Dorsolateral prefrontal cortex (tissue), 122 donors: ENCODE measurements at places on chromosomes 11 and 22. TPM values are rescaled to one million over a fixed set of nuclear protein-coding genes. Genes with fewer than 3 reads are reported as not detected.

DNA sequence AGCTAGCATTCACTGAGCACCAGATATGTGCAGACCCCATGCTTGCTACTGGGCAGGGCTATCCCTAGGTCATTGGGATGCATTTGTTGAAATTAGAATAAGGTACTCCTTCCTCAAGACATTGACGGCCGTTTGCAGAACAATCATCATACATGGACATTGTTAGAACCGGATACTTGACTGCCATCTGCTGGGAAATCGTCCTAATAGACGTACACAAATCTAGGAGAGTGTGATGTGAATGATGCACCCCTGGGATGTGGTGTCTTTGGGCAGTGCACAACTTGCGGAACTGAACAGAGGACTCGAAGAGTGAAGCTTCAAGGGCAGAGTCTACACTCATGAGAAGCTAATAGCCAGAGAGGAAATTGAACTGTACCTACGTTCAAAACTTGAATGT is 35.9 kb downstream of the MYO18B start:
- no peak for DNase-seq

GRCh38 chr11:121268581-121268980 is 24.0 kb upstream of the SC5D start:
- no peak for DNase-seq

DNA sequence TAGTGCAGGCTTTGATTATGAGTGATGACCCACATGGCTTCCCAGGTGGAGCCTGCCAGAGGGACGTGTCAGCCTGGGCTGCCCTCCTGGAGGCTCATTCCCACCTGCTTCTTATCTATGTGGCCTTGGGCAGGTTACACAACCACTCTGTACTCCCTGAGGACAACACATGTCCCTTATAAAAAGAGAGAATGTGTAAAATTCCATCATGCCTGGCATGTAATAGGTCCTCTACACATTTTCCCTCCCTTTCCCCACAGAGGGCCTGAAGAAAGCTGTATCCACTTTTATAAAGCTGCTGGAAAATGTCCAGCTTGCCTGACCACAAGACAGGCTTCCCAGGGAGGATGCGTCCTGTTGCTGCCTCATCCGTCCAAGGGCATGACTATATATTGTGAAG is 55.0 kb upstream of the VSTM5 start:
- no peak for DNase-seq

DNA sequence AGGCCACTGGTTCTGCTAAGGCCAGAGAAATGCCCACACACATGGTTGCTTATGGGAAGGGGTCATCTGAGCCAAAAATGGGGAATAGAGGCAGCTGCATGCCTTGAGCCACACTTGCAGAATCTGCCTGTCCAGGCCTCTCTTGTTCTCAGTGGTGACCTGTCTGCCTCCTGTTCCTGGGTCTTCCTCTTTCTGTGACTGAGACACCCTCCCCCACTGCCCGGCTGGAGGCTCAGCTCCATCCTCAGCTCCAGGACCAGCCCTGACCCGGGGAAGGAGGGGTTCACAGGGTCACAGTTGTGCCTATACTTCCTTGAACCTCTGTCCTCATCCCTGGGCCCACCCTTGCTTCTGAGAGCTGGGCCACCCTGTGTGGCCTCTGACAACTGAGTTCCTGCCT is 52.3 kb downstream of the CSF2RB start:
- DNase-seq, result no peak

- no peak for DNase-seq
Observed at GRCh38 chr11:71255800-71256479, 3.6 kb upstream of the SHANK2 start.

The CHADL gene
- total RNA-seq, result 75.3 TPM

The OR52M1 gene
- not detected for total RNA-seq

- DNase-seq, result no peak
Observed at GRCh38 chr22:38608992-38609750, 39.2 kb upstream of the DMC1 start.

GRCh38 chr22:42436404-42436803 is 4.2 kb upstream of the NFAM1 start:
- DNase-seq, result no peak
